Aorta (tissue), 5 donors: ENCODE measurements at places on chromosomes 5 and 9. TPM values are rescaled to one million over a fixed set of nuclear protein-coding genes. Genes with fewer than 3 reads are reported as not detected.

The IGFBPL1 gene
- total RNA-seq: 5.9 TPM

The LRRC70 gene
- 9.6 TPM for total RNA-seq

The NEUROG1 gene
- total RNA-seq: not detected

GRCh38 chr9:121612511-121612998, 38.9 kb upstream of the DAB2IP start:
- DNase-seq: no peak

The OR1J2 gene
- not detected for total RNA-seq

The SMAD5 gene
- 85.8 TPM for total RNA-seq

GRCh38 chr5:122434205-122434970, 122.4 kb downstream of the SNCAIP start:
- no peak for DNase-seq

GRCh38 chr5:13910201-13910600, 34.3 kb downstream of the DNAH5 start:
- DNase-seq: no peak

DNA sequence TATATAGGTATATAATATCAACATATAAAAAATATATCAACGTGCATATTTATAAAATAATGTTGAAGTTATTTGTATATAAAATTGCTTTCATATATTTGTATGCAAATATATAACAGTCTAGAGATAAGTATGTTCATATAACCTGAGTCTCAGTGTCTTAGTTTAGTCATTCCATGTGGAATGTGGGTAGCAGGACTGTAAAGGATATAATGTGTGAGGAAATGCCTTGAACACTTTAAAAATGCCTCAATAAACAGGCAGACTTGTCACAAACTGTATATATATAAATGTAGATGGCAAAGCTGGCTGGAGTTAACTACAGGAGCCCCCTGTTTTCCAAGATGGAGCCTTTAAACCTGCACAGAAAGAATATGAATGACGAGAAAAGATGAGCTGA, 48.4 kb downstream of the CCDC125 start:
- no peak for DNase-seq

The SPATA31D4 gene
- not detected for total RNA-seq

DNA sequence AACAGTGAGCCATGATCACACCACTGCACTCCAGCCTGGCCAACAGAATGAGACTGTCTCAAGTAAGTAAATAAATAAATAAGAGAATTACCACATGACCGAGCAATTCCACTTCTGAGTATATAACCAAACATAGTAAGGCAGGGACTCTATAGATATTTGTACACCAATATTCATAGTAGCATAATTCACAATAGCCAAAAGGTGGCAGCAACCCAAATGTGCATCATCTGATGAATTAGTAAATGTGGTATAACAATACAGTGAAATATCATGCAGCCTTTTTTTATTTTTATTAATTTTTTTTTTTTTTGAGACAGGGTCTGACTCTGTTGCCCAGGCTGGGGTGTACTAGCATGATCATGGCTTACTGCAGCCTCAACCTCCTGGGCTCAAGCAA, 33.1 kb downstream of the ALDH7A1 start:
- no peak for DNase-seq

The CAPSL gene
- not detected for total RNA-seq

DNA sequence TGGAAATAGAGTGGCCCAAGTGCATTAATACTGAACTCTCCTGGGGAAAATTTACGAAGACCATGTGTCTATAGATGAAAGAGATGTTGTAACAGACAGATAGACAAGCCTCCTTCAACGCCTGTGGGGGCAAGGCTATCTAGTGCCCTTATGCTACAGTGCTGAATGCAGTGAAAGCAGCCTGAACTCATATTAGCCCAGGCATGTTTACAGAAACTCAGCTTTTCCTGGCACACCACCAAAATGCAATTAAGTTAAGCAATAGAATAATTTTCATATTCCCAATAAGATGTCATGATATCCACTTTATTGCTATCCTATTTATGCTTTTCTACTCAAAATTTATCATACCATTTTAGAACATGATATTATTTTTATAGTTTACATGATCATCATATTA, 277.0 kb downstream of the DIRAS2 start:
- no peak for DNase-seq

DNA sequence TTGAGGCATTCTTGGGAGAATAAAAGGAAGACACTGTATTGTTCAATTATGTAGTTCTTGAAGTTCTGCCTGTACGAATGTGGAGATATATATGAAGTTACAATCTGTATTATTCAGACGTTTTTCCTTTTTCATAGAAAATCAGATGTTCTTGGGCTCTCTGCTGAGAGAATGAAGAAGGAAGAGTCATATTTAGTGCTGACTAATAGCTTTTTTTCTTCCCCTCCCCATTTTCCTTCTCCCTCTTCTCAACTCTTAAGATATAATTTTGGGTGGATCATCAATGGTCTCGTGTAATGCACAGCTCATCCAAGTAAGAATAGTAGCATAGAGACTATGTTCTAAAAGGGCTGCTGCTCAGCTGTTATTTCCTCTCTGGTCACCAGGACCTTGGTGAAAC, 23.0 kb upstream of the FBXL7 start:
- no peak for DNase-seq

GRCh38 chr9:122092611-122093506, at the start of gene TTLL11:
TTLL11 (minus strand) TSS chr9:122093308; CDS start chr9:122093148, 160 bp downstream.
- DNase-seq: peak; percentile 99

DNA sequence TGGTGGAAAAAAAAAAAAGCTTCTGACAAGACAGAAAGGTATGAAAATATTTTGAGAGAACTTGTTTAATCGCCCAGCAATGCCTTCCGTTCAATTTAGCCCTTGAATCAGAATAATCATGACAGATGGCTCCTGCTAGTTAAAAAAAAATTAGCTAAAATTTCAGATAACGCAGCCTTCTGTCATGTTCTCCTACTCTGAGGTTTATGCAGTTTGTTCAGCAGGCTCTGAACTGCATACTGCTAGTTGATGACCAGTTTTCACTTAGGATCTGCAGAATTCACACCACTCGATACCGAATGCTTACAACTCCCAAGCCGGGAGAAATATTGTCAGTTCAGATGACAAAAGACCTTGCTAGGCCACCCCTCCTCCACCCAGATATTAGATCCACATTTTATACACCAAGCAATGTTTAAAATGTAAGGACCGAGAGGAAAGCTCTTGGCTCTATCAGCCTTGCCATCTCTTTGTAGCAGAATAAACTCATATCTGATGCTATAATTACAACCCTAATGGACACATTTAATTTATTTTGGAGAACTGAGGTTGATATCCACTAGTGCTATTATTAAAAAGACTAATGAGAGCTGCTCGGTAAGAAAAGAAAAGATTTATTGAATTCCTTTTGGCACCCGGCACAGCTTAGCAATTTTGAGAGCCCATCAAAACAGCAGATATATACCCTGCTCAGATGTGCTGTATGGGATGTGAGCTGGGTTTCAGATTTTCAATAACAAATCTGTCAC, 322.8 kb downstream of the GLIS3 start:
- no peak for DNase-seq

DNA sequence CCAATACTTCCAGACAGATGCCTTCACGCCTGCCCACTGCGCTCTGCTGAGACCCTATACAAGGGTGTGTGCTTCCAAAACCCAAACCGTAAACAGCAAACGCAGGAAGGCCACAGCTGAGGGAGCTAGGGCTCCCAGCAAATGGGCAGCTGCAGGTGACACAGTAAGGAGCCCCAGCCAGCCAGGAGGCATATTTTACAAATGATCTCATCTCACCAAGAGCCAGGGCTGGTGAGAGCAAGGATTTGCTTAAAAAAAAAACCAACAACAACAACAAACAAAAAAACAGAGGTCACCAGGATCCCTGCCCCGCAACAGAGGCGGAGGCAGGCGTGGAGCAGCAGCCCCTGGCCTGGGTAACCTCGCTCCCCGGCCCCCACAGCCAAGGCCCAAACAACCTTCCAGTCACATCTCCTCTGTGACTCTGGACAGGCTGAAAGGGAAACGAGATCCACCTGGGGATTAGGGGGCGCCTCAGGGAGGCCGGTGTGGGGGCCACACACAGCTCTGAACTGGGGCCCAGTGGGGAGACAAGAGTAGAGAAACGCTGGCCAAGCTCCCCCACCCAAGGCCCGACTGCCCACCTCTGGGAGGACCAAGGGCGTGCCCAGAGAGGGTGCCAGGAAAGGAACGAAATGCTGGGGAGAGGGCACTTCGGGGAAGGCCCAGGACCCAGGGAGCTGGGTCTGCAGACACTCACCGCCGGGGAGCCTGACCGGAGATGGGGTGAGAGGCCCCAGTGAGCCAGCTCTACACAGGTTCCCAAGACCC, 3.3 kb downstream of the NACC2 start:
- DNase-seq: no peak

DNA sequence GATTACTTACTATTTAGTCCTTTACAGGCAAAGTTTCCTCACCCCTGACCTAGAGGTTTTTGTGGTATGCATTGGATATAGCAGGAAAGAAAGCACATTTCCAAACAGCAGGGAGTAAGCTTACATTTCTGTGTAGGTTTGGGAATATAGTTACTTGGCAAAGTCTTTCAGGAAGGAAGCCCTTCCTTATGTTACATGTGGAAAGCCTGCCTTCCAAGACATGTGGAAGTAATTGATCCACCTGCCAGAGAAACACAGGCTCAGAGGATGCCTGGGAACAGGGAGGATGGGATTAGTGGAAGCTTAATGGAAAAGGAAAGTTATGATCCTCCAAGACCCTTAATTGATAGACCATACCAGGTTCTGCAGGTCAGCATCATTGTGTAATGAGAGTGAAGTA, 87.3 kb upstream of the PPP1R2B start:
- no peak for DNase-seq

- DNase-seq: no peak
These were observed 99.9 kb upstream of the PITX1 start for GRCh38 chr5:135133698-135134515.

- DNase-seq: no peak
These were observed 123.3 kb upstream of the ERCC6L2 start for GRCh38 chr9:95752129-95752731.

- no peak for DNase-seq
These were observed 388.0 kb upstream of the ZNF608 start for GRCh38 chr5:125134216-125135081.

The UBE2QL1 gene
- total RNA-seq: 3.3 TPM

- no peak for DNase-seq
These were observed 172.6 kb upstream of the PAPPA start for GRCh38 chr9:115980976-115981375.

DNA sequence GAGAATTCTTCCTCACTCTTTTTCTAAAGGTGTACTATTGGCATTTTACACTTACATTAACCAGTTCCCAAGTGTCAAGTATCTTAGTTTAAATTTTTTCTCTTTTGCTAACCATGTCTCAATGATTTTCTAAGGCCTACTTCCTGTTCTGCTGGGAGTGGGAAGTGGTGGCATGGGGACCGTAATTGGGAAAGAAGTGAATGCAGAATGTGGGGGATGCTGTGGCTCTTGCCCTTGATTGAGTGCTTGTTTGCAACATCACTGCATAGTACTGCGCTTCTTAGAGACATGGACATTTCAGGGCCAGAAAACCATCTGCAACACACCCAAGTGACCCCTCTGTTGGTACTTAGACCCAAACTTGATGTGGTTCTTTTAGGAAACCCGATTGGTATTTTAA, 32.8 kb downstream of the MRRF start:
- DNase-seq: no peak

- DNase-seq: no peak
These were observed 73.6 kb downstream of the ZNF474 start for GRCh38 chr5:122202952-122203351.

- DNase-seq: no peak
These were observed 16.6 kb downstream of the FYB1 start for GRCh38 chr5:39202597-39203274.

DNA sequence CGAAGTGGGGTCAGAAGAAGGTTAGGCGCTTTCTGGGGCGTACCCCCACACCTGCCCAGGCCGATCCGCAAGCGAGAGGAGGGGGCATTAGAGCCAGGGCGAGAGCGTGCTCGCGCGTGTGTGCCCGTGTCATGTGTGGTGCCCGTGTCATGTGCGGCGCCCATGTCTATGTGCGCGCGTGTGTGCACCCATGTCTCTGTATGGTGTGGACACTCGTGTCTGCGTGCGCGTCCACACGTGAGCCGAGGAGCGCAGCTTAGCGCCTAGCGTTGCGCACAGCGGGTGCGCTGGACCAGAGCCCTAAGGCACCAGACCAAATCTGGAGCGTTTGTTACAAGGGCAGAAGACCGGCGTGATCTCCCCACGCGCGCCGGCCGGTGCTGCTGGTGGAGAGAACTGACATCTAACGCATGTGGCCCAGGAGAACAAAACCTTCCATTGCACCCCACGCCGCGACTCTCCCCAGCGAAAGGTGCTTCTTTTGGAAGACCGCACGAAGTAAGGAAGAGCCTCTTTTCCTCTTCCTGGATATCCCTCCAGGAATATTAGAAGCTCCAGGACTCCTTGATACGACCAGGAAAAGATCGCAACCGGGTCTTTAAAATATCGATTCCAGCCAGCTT, 644 bp downstream of the NIM1K start:
- peak; percentile 76 for DNase-seq

GRCh38 chr5:74822288-74822687, 43.9 kb downstream of the FAM169A start:
- DNase-seq: no peak

- DNase-seq: no peak
These were observed 55.2 kb upstream of the ACTBL2 start for GRCh38 chr5:57537811-57538210.

DNA sequence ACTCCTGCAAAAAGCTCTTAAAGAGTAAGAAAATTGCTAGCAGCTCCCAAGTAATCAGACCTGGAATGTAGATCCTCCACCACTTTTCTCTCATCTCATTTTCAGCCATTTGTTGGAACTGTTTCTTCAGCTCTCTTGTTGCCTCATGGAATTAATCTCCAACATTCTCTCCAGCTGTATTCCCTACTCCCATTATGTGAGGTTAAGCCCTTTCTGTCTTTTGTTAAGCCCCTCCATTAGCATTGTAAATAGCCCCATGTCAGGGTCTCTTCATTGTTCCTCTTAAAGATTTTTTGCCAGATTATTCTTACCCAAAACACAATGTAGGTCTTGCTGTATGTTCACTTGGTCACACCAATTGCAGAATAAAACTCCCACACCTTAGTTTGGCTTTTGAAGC, 119.8 kb downstream of the PLPPR1 start:
- DNase-seq: no peak

The C5orf46 gene
- total RNA-seq: 49.5 TPM

DNA sequence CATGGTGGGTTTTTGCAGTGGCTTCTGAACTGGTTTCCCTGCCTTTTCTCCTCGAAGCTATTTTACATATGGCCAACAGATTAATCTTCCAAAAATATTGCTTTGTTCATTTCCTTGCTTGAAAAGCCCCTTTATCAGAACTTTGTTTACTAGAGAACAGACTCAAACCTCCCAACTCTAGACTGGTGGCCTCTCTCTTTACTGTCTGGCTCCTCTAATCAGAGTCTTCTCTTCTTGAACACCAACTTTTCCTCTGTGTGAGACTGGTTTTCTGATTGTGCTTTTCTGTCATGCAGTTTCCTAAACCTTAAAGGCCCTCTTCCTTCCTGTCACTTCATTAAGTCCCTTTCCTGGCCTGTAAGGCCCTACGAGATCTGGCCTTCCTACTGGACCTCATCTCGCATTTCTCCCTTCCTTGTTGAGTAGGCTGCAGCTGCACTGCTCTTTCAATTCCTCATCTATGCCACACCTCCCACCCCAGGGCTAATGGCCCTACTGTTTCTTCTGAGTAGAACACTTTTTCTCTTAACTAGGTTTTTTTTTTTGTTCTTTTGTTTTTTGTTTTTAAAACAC, 5.7 kb downstream of the C9orf43 start:
- DNase-seq: no peak

GRCh38 chr5:43190755-43191603, 1.0 kb upstream of the NIM1K start:
- DNase-seq: no peak
